ENCODE measurements at places on chromosomes 7 and 10. TPM values are rescaled to one million over a fixed set of nuclear protein-coding genes. Genes with fewer than 3 reads are reported as not detected.

The OR9A2 gene
- total RNA-seq = not detected

The BRI3 gene
- 49.9 TPM for total RNA-seq

The CLEC2L gene
- total RNA-seq = not detected

The VWA2 gene
- not detected for total RNA-seq

GRCh38 chr10:120473593-120473992 is 16.6 kb downstream of the PLPP4 start:
- DNase-seq = no peak

DNA sequence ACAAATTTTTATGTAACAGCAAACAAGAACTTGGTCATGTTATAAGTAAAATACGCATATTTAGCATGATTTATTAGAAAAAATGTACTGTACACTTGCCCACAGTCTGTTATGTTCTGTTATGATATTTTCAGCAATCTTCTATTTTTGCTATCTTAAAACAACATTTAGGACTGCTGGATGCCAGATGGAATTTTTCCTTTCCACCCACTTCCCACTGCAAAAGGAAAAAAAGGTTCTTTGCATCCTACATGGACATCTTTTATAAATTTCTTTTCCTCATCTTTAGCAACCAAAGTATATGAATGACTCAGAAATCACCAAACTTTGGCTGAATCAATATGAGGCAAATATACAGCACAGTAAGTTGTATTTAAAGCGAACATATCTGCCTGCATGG is 146.0 kb downstream of the RAPGEF5 start:
- DNase-seq = no peak

DNA sequence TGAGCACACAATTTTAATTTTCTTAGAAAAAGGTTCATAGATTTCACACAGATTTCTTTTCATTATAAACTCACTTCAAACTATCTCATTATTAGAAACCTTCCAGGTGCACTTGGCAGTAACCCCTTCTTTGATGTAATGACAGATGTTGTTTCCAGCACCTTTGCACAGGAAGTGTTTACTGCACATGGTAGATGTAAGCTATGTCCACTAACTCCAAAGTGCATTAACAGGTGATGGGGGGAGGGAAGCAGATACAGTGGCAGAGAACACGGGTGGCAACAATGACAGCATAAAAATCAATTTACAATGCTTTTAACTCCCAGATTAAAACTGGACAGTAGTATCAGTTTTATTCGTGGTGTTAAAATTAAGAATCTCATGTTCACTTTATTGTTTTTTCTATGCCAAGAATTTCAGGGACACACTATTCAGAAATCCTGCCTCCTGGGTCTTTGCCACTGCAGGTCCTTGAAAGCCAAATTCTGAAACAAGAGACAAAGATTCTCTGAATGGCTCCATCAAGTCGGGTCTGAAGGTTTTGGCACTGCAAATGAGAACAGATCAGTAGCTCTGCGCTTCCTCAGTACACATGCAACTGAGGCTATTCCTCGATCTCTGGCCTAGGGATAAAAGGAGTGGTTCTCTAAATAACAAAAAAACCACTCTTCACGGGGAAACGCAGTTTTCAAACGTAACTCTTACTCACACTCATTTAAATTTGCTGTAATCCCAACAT is 187.7 kb downstream of the JAZF1 start:
- DNase-seq = no peak

- DNase-seq = no peak
Observed at GRCh38 chr7:116577320-116577871, 52.6 kb downstream of the CAV1 start.

DNA sequence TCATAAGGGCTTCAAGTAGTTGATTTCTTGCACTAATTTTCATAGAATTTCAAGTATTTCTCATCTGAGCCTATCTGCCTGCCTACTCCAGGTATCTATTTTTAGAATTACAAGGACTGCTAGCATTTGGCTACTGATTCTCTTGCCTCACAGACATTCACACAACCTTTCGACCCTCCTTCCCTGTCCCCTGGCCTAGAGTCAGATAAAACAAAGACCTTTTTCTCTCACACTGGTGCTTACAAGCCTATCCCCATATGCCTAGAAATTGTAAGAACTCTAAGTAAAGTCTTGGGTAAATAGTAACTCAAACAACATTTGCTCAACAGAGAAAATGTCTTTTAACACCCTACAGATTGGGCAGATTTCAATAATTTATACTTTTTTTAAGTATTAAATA is 6.3 kb downstream of the GPAM start:
- no peak for DNase-seq

DNA sequence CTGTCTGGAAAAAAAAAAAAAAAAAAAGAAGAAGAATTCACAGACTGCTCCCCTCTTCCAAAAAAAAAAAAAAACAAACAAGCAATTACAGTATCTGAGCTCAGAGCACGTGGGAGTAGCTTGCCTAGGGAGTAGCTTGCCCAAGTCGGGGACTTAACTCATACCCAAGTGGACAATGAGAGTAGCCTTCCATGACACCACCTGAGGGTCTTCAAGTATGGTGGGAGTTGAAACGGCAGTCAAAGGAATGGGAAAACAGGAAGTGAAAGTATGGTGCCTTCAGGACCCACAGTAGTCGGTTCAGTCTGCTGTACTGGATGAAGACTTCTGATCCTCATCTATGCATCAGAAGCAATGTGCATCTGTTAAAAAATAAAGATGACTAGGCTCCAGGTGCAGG is 10.6 kb downstream of the VOPP1 start:
- DNase-seq = no peak
